Muscle of back (tissue), 13 donors: ENCODE measurements at places on chromosomes 11 and 22. TPM values are rescaled to one million over a fixed set of nuclear protein-coding genes. Genes with fewer than 3 reads are reported as not detected.

DNA sequence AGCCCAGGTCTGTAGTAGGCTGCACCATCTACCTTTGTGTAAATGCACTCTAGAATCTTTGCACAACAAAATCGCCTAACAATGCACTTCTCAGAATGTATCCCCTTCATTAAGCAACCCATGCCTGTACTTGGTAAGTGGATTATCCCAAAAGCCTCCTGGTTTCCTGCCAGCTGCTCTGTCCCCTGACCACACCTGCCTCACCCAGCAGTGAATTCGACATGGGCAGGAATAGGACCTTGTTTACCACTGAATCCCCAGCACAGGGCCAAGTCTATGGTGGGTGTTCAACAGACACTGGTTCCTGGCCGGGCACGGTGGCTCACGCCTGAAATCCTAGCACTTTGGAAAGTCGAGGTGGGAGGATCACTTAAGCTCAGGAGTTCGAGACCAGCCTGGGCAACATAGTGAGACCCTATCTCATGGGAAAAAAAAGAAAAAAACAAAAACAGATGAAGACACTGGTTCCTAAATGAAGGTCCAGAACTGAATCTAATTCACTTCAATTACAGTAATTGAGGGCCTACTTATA, 5.1 kb upstream of the SYCE3 start:
- DNase-seq: no peak

DNA sequence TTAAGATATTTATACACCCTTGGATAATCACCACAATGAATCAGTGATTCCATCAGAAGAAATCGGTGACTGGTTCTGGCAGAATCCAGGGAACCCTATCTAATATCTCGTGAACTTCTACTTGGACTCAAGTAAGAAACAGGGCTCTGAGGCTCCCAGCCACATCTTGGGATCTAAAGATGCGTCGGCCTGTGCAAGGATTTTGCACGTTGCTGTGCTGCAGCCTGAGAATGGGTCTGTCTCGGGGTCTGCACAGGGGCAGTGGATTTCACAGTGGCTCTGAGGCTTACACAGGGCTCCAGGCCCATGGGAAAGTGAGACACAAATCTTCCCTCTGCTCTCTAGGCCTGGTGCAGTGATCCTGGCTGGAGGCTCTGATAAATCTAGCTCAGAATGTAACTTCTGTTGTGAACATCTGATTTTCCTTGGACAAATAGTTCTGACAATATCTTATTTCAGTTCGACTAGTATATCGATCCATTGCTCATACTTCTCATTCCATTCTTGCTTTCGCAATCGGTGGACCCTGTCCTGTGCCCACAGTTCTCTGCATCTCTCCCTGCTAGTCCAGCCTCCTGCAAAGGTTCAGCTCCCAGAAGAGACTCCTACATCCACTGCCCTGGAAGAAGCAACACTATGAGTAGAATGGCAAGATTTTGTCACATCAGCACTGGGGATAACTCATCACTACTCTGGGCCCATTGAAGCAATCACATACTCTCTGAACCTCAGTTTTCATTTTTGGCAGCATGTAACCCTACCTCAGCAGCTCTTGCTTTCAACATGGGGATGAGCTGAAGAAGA, 105.5 kb upstream of the TOP3B start:
- no peak for DNase-seq

NLRP6 gene
- polyA plus RNA-seq: not detected

GRCh38 chr11:130394615-130395014, 33.8 kb downstream of the ADAMTS8 start:
- DNase-seq: no peak

GAL3ST3 gene
- 0.22 TPM for polyA plus RNA-seq

GRCh38 chr11:61927501-61927900, 10.1 kb upstream of the RAB3IL1 start:
- DNase-seq: no peak

NAALAD2 gene
- 4.8 TPM for polyA plus RNA-seq

DNA sequence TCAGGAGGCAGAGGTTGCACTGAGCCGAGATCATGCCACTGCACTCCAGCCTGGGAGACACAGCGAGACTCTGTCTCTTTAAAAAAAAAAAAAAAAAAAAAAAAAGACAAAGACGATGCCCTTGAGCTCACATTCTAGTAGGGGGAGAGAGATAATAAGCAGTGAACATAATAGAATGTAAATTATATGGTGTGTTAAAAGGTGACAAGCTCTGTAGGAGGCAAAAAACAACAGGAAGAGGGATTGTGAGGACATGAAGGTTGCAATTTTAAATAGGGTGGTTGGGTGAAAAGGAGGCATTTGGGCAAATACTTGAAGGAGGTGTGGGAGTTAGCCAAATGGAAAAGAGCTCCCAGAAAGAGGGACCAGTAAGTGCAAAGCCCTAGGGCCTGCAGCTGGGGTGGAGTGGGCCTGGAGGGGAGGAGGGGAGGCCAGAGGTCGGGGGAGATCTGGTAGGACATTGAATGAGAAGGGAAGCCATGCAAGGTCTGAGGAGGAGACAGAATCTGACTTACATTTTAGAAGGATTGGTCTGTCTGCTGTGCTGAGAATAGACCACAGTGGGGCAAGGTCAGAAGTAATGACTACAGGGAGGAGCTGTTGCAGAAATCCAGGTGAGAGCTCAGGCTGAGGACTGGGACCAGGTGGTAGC, 26.6 kb downstream of the P2RY2 start:
- no peak for DNase-seq

DNA sequence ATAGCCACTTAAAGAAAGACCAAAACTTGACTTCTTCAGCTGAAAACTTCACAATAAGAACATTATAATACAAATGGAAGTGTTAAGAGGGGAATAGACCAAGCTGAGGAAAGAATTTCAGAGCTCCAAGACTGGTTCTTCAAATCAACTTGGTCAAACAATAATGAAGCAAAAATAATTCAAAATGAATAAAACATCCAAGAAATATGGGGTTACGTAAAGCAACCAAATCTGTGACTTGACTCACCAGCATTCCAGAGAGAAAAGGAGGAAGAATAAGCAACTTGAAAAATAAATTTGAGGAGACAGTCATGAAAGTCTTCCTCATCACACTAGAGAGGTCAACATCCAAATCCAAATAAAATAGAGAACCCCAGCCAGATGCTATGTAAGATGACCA, 31.4 kb downstream of the XKR3 start:
- no peak for DNase-seq

DNA sequence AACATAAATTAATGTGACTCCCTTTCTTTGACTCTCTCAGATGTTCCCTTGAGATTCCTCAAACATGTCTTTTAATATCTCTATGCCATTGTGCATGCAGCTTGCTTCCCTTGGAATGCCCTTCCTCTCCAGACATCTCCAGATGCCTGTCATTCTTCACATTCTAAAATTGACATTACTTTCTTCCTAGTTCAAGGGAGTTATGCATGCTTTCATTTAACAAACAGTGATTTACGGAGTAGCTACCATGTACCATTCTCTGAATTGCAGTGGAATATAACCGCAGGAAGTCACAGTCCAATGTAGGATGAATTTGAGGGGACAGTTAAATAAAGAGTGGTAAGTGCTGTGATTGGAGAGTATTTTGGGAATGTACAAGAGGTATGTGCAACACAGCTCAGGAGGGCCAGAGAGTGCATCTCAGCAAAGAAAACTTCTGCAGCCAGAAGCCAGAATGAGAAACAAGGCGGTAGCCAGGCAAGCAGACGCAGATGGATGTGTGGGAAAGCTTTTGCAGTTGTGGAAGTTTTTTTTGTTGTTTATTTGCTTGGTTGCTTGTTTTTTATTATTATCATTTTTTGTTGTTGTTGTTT, 18.7 kb downstream of the MMP10 start:
- peak; percentile 32 for DNase-seq

DNA sequence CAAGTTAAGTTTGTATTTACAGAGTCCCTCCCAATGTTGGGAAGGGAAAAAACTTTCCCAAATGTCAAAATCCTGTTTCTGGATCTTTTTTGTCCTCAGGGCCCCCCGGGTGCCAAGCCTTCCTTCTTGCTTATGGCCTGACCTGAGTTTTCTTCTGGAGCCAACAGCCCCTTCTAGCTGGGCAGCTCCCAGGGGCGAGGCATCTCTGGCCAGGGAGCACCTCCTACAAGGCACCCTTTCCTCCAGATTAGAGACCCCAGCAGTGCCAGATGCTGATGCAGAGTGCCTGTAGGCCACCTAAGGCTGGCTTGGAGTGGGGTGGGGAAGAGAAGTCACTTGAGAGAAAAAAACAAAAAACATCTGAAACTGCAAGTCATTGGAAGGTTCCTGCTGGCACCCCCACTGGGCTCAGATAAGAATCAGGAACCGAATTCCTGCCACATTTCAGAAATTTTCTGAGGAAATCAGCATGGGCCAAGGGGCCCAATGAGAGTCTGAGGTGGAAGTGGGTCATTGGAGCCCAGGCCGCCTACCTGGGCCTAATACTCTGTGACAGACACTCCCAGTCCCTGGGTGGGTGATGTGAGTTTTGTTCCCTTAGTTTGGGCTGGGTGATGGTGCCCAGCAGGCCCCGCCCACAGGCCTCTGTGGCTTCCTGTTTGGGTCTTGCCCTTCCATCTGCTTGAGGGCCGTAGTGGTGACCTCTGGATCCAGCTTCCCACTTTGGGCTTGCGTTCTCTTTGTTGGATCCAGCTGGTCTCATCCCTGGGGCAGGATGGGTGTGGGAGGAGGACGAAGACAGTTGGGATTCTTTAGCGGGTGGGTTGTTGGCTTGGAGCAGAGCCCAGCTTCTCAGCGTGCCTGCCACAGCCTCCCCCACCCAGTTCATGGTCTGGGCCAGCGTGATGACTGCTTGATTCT, 40.6 kb downstream of the PARVA start:
- DNase-seq: peak; percentile 46

- DNase-seq: peak; percentile 52
Measured at GRCh38 chr11:101618709-101619108, 34.9 kb upstream of the TRPC6 start.

TRPM5 gene
- polyA plus RNA-seq: not detected

GRCh38 chr11:113577356-113578032, 102.3 kb upstream of the DRD2 start:
- DNase-seq: no peak

DNA sequence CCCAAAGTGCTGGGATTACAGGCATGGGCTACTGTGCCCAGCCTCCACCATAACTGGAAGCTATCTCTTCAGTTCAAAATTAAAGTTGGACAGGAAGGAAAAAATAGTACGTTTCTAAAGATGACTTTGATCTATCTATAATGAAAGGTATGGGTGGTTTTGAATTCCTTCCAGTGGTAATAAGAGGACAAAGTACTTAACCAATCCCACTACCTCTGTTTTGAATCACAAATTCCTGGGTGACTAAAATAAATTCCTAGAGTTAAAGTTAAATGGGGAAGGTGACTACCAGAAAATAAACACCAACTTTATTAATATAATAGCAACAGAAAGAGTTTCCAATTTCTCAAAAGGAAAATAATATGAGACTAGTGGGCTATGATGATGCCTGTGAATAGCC, 9.1 kb downstream of the PHF5A start:
- no peak for DNase-seq

GRCh38 chr11:104163100-104164027, 583 bp downstream of the PDGFD start:
- DNase-seq: peak; percentile 74

GRCh38 chr22:45996241-45997076, 19.5 kb upstream of the WNT7B start:
- DNase-seq: no peak

GRCh38 chr11:18768472-18768901, 23.1 kb downstream of the PTPN5 start:
- DNase-seq: no peak

DNA sequence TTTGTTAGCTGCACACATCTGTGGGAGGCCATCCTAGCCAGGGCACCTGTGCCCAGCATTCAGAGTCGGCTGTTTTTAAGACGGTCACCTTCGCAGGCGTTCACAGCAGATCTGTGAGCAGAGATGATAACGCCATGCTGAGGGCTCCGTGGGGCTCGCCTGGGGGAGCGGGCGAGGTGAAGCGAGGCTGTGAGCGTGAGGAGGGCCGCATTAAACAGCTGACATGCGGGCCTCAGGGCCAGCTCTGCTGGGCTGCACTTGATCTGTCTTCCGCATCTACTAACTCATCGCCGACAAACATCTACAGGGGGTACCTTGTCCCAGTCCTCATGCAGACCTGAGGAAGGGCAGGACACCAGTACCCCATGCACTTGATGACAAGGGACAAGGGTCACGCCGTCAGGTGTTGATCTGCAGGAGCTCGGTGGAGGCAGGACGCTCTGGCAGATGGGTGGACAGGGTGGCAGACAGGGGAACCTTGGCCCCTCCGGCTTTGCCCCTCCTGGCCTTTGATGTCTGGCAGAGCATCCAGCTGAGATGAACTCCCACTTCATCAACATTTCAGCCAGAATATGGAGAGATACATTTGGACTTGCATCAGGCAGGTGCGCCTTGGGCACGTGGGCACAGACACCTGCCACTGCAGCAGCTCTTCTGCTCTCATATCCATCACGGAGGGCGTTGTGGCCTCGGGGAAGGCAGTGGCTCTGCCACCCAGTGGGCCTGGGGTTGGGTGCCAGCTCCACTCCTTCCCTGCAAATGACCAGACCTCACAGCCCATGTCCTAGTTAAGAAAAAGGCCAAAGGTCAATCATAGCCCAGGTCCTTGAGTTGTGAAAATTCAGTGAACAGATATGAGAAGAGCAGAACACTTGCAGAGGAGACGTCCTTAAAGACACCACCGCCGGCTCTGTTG, 822.9 kb downstream of the BRD1 start:
- DNase-seq: no peak

FAM181B gene
- 0.16 TPM for polyA plus RNA-seq

NLRP14 gene
- 0.03 TPM for polyA plus RNA-seq

DNA sequence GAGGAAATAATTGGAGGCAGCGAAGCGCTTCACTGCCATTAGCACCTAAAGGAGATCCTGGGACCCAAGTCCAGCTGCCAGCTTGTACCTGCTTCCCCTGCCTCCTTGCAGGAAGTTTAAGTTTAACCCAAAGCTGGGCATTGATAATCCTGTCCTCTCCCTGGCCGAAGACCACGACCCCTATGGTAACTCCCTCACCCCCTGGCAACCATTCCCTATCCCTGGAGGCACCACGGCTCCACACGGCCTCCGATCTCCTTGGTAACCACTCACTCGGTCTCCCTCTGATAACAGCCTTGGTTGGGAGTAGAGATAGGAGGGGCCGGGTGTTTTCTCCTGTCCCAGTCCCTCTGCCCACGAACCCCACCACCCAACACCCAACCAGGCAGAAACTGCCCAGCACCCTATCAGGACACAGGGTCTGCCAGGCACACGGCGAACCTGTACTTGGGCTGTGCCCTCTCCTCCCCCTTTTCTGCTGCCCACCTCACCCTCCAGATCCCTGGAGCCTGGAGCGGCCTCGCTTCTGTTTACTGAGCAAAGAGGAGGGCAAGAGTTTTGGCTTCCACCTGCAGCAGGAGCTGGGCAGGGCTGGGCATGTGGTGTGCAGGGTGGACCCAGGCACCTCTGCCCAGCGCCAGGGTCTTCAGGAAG, 833 bp downstream of the NHERF4 start:
- no peak for DNase-seq

NCF4 gene
- polyA plus RNA-seq: 3.9 TPM

DNA sequence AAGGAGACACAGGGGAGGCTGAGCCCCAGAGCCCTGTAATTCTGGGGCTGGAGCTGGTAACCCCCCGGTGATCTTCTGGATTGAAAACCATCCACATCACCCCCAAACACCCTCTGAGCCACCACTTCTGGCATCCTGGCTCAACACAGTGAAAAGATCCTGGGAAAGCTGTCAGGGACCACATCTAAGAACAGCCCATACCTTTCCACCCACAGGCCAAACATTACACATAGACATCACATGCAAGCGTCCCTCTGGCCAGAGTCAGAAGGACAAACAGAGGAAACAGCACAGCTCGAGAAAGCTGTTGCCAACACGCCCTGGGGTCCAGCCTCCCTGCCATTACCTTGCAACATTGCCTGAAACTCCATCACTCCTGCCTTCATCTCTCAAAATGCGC, 469.5 kb downstream of the SOX6 start:
- no peak for DNase-seq

GRCh38 chr11:22807391-22807790, 22.2 kb downstream of the SVIP start:
- no peak for DNase-seq

RFPL2 gene
- not detected for polyA plus RNA-seq
